ENCODE measurements at places on chromosomes 7 and 10.
A peak's percentile ranks its signal among the peaks of the same experiment; 100 is the strongest.

DNA sequence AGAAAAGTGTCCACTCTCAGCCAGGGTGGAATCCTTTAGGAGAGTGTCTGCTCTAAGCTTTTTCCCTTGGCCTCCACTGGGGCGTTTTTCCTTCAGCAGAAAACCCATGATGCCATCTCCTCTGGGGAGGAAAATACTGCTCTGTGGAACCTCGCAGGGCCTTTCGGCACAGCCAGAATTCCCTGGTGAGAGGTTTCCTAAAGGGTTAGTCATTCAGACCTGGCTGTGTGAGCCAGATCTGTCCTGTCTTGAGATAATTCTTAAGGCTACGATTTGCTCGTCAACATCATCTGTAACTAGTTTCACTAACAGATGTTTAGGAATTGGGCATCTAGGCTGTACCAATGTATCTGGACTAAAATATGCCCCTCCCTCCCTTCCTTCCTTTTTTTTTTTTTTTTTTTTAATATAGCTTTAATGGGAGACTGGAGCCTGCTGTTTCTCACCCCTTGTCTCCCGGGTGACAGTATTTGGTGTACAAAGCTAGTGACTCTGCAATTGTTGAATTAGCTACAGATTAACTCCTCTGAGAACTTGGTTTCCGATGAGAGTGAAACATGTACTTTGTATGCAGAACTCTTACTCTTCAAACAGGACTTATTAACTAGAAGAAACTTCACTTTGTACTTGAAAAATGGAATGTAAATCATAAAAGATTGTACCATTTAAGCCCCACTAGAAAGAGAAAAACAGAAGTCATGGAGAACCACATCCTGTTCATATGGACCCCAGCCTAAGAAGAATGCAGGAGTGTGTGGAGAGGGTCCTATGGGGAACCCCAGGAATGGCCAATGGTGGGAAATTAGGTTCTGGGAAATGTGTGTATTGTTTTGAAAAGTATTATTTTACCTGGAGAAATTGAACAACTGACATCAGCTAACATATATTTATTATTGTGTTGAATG is 230.9 kb downstream of the CAMK1D start:
- peak; percentile 53 for DNase-seq

GRCh38 chr7:33694006-33694405 is 211.3 kb upstream of the BMPER start:
- DNase-seq: no peak

DNA sequence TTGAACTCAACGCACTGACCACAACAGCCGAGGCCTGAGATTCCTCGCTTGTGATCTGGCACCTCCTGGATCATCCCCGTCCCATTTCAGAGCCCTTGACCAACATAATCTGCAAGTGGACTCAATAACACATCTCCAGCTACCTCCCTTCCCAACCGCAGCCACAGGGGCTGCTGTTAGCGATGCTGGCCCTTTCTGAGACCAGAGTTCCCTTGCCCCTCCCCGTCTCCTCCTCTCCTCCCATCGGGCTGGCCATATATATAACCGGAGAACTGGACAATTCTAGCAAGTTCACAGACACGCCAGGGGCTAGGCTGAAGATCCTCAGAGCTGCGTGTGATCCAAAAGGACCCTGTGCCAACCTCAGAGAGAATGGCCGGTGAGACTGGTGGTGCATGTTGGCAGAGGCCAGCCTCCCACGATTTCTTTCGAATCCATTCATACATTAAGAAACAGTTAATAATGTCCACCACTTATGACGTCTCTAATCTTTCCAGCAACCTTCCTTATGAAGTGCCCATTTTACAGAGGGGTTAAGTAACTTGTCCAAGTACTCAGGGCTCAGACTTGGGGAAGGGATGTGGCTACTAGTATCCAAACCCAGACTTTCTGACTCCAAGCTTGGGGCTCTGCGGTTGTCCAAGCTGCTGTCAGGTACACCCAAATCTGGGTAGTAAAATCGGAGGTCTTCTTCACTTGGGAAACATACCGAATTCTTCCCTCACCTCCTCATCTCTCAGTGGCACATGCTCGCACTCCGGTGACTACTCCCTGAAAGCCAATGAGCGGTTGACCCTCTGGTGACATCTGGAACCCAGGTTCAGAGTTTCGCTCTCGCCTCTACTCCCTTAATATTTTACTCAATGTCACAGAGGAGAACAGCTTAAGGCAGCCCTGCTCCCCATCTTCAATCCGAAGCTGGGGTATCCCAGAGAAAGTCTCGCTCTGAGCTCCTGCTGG is 11.2 kb upstream of the FEZF1 start:
- DNase-seq: no peak

DNA sequence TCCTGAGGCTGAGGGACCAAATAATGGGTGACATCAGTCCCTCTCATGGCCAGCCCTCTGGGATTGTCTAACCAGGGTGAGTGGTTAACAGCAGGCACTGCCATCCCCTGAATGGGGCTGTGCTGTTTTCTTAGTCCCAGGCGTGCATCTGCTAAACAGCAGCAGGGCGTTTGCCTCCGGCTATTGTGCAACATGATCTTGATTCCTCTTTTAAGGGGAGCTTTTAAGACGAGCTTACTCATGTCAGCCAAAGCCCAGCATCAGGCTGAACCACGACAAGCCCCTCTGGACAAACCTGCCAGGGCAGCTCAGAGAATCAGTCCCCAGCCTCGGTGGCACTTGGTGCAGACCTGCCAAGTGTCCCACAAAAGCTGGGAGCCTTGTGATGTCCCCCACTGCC is 16.2 kb upstream of the IGFBP3 start:
- peak; percentile 20 for DNase-seq

DNA sequence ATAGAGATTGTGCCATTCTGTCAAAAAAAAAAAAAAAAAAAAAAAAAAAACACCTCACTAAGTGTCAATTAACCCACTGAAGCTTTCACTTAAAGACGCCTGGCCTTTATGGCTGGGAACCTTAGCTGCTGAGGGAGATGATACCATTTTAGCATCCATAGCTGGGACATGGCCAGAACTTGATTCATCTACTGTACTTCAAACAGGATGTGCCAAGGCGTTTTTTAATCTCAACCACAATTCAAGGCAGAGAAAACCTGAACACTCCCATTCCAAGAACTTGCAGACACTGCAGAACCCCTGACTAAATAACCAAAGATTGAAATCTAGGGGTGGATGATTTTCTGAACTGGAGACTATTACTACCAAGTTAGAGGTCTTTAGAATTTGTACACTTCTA is 996.6 kb downstream of the SORCS1 start:
- DNase-seq: no peak

- DNase-seq: no peak
Observed at GRCh38 chr7:7848246-7848645, 120.3 kb upstream of the GLCCI1 start.

DNA sequence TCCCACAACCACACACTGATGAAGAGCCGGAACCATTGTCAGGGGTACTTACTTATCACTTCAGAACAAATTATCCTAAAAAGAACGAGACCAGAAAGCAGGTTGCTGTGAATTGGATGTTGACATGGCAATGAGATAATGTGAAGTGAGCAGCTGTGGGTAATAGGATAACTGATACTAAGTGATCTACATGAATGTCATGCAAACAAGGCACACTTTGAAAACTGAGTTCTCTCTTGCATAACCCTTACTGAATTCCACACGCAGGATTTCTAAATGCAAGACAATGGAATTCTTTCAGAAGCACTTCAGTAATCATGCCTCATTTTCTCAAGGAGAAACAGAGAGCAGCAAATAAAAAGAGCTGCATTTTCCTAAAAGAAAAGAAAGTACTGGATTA is 242.5 kb upstream of the TMEM229A start:
- DNase-seq: no peak

DNA sequence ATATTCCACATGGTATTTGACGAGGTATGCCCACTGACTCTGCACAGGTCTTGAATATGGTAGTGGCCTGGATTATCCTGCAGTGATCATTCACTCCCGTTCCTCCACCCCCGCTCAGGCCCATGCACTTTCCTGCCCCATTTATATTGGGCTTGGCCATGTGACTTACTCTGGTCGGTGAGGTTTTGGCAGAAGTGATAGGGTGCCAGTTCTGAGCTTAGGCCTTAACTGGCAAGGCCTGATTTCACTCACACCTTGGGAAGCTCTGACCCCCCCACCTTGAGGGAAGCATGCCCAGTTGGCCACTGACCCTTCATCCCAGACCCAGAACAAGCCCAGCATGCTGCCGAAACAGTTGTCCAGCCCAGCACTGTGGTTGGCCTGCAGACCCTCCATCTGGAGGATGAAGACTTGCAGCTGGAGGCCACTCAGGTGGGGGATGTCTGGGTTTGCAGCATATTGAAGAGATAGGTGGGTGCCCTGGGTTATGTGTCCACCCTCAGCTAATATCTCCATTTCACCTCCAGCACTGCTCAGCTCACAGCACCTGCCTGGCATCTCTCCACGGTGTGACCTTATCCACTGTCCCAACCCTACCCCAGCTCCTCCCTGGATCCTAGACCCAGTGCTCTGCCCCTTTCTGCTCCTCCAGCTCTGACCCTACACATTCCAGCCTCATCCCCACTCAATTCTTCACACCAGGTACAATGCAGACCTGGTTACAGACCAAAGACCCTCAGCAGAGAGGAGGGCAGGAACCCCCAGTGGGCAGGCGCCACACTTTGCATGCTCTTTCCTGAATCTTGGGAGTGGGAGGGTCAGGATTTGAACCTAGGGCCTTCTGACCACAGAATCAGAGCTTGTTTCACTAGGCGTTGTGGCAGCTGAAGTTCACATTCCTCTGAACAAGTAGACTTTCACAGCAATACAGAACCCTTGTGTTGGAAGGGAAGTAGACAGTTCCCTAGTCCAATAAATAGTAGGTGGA is 138.1 kb upstream of the CHST15 start:
- DNase-seq: no peak

DNA sequence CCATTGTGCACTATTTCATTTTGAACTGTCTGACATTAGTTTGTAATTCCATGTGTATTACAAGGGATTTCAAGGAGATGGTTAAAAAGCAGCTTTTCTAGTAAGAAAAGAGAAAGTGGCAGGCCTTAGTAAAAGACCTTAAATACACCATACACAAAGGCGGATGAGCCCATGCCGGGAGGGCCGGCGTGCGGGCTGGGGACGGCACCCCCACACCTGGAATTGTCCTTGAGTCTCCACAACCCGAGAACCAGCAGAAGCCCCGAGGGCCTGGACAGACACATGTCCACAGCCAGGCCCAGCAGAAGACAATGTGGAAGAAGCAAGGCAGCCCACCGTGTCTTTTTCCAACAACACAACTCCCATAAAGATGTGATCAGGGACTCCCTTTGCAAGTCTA is 123.7 kb upstream of the TCERG1L start:
- no peak for DNase-seq

DNA sequence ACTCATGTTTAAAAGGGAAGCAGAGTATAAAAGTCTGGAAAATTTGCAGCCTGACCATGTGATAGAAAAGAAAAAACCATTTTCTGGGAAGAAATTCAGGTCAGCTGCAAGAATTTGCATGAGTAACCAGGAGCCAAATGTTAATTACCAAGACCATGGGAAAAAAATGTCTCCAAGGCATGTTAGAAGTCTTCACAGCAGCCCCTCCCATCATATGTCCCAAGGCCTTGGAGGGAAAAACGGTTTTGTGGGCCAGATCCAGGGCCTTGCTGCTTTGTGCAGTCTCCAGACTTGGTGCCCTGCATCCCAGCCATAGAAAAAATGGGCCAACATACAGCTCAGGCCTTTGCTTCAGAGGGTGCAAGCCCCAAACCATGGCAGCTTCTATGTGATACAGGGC is 1019.6 kb upstream of the SORCS1 start:
- no peak for DNase-seq

DNA sequence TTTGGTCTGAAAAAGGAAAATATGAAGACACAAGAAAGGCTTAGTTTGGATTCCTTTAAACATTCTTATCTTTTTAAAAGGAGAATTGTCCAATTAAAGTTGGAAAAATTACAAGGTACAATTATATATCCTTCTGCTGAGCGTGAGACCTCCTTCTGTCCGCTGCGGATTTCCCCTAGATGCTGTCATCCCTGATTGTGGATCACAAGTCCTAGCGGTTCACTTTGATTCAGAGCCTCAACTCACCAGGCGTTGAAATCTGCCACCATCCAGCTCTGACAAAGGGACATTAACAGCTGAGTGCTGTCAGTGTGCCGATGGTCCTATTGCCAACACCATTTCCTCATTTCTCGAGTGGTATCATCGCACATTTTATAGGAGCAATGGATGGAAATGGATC is 73.1 kb upstream of the PTER start:
- no peak for DNase-seq

DNA sequence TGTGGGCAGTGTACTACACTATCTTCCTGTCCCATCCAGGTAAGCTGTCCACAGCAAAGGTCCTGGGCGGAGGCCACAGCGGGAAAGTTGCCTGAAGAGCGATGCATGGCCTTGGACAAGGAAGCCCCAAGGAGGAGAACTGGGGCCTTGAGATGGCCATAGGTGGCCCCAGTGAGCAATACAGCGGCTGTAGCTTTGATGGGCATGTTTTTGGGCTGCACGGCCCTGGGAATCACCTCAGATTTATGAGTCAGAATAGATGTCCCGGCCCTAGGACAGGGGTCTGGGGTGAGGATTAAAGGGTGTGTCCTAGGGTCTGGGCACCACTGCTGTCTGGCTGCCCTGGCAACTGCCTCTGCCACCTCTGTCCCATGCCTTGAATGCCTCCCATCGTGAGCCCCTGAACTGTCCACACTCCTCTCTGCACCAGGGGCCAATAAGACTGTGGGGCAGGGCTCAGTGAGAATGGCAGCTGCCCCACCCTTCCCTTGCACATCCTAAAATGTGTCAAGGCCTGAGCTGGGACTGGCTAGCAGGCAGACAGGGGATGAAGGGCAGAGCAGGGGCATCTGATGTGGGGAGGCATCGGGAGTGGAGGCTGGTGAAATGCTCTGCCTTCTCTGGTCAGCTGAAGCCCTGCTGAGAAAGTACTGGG is 9.4 kb upstream of the IRF5 start:
- DNase-seq: no peak

GRCh38 chr10:99740260-99740659 is 8.2 kb downstream of the CUTC start:
- DNase-seq: no peak

GRCh38 chr10:122232769-122233168 is 38.3 kb upstream of the BTBD16 start:
- peak; percentile 79 for DNase-seq

- peak; percentile 22 for DNase-seq
Observed at GRCh38 chr7:43905209-43905946, 1.0 kb downstream of the URGCP start.

DNA sequence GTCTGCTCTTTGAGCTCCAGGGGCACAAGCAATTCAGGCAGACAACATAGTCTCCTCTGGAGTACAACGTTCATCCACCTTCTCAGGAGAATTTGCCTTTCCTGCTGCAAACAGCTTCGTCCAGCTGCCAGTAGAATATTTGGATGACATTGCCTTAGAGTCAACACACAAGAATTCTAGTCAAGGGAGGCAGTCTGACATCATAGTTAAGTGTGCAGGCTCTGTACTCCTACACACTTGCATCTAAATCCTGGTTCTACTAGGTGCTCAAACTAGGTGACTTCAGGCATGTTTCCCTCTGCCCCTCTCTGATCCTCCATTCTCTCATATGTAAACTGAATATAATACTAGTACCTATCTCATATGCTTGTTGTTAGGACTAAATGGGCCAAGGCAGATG is 314.8 kb downstream of the HPSE2 start:
- no peak for DNase-seq
